ENCODE measurements at places on chromosomes 6 and 20.
A peak's percentile ranks its signal among the peaks of the same experiment; 100 is the strongest.

DNA sequence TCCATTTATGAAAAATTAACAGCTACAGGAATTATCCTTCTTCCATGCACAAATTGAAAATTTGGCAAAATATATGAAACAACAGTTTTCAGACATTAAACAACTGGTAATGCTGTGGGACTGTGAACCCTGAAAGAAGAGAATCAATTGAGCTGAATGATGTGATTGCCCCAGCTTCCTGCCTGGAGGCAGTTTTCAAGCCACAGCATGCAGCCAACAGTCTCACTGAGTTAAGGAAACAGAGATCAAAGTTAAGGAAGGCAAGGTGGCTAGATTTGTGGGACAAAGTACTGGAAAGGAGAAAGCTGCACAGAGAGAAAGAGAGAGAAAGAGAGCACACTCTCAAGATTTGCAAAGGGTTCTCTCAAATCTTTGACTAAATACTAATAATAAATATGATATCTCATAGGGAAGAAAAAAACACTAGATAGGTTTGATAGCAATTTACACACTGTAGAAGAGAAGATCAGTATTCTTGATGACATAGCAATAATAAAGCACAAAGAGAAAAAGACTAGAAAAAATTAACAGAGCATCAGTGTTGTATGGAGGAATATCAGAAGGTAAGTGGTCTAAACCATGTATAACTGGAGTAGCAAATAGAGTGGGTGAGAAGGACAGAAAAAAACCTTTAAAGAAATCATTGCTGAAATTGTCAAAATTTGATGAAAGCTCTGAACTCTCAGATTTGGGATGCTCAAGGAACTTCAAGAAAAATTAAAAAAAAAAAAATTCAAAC, 70.1 kb upstream of the CNKSR3 start:
- no peak for DNase-seq

GRCh38 chr6:81820980-81821379, 68.5 kb upstream of the TENT5A start:
- no peak for DNase-seq

- no peak for DNase-seq
Measured at GRCh38 chr6:3800850-3801591, 48.2 kb upstream of the FAM50B start.

- no peak for DNase-seq
Measured at GRCh38 chr6:3557336-3557735, 100.5 kb upstream of the SLC22A23 start.

GRCh38 chr6:152341596-152341995, 295.6 kb downstream of the SYNE1 start:
- no peak for DNase-seq

GRCh38 chr6:132661906-132662305, 2.9 kb upstream of the TAAR1 start:
- DNase-seq: no peak

- peak; percentile 34 for DNase-seq
Measured at GRCh38 chr6:87755708-87756671, 54.0 kb upstream of the AKIRIN2 start.

DNA sequence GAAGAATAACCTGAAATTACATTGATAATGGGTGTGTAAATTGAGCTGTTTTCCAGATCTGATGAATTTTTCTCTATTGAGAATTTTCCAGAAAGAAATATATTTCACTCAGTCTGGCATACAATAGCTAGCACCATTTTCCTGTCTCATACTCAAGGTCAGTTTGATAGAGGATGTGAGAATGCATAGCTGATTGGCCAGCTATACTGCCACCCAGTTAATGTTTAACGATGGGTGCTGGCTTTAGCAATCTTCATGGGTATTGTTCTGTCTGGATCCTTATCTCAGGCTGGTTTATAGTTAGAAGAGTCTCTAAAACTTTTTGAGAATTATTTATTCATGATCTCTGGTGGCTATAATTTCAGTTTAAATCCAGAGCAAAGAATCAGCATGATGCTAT, 147.4 kb downstream of the HDGFL1 start:
- no peak for DNase-seq

DNA sequence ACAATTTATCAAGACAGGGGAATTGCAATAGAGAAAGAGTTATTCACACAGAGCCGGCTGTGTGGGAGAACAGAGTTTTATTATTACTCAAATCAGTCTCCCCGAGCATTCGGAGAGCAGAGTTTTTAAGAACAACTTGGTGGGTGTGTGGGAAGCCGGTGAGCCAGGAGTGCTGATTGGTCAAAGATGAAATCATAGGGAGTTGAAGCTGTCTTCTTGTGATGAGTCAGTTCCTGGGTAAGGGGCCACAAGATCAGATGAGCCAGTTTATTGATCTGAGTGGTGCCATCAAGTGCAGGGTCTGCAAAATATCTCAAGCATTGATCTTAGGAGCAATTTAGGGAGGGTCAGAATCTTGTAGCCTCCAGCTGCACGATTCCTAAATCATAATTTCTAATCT, 50.0 kb upstream of the ECI2 start:
- DNase-seq: no peak

DNA sequence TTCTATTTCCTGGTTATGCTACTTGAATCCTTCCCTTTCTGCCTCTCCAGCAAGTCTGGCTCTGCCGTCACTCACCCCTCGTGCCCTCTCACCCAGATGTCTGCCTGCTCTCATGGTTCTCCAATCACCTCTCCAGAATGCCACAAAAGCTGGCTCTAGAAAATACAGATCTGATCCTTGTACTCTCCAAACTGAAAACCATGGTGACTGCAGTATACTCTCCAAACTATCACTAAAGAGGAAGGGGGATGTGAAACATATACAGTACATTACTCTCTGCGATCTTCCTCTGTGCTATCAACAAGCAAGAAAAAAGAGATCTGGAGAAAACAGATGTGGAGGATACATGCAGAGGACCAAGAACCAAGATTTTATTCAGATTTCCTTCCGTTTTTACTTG, 91.1 kb downstream of the ATXN1 start:
- no peak for DNase-seq

GRCh38 chr6:136772685-136773472, 19.4 kb downstream of the MAP3K5 start:
- DNase-seq: no peak

- DNase-seq: no peak
Measured at GRCh38 chr20:46364670-46365486, 41.5 kb downstream of the ELMO2 start.

- no peak for DNase-seq
Measured at GRCh38 chr20:40702504-40702903, 13.5 kb upstream of the MAFB start.

DNA sequence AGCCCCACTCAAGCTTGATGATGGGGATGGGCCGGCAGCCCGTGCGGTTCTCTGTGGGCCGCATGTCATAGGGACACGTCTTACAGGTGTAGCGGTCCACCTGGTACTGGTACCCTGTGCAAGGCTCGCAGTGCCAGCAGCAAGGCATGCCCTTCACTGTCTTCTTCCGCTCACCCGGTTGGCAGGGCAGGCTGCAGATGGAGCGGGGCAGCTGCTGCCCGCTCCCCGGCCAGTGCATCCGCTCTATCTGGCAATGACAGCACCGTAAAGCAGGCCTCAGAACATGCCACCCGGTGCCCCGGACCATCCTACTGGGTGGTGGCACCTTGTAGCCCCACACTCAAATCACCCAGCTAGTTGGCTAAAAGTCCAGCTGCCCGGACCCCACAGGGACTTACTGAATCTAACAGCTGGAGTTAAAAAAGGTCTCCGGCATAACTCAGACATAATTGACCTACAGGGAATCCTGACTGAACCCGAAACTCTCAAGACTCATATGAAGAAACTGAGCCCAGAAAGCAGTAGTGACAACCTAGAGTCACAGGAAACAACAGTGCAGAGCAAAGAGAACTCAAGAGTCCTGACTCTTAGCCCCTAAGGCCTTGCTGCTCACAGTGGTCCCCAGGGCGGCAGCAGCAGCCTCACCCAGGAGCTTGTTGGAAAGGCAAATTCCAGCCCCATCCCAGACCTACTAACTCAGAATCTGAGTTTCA, 109.4 kb downstream of the GRM4 start:
- DNase-seq: no peak

- no peak for DNase-seq
Measured at GRCh38 chr6:13550656-13551055, 23.7 kb upstream of the SIRT5 start.

GRCh38 chr6:147434516-147434915, 74.0 kb upstream of the SAMD5 start:
- no peak for DNase-seq

DNA sequence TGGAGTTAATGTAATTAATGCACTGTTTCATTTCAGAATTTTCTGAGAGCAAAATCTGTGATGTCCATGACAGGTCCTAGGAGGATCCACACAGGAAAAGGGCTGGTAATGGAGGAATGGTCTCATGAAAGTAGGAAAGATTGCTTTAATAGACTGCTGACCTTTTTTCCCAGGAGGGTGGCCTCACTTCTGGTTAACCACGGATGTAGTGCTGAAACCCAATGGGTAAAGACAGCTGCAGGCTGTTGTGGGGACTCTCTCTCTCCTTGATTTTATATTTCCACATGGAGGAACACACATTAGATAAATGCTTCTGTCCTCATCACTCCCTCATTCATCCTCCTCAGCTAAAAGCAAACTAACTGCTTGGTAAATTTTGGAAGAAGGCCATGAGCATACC, 23.6 kb upstream of the RIPOR2 start:
- DNase-seq: no peak

DNA sequence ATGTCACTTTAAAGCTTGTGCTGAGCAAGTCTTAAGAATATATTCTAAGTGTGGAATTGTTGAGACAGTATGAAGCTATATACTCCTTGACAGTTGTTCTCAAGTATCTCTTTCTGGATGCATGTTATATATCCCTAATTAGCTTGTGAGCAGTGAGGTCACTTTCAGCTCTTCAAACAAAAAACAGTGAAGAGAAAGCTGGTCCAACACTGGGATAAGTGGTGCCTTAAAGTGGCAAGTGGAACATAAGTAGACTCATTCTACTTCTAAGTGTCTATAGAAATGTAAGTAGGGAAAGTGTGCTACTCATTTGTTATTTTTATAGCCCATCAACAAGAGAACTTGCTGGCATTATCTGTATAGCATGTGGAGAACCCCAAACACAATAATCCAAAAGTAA, 133.1 kb upstream of the BACH2 start:
- DNase-seq: no peak

- DNase-seq: peak; percentile 73
Measured at GRCh38 chr20:19993958-19994669, 23.0 kb upstream of the NAA20 start.

DNA sequence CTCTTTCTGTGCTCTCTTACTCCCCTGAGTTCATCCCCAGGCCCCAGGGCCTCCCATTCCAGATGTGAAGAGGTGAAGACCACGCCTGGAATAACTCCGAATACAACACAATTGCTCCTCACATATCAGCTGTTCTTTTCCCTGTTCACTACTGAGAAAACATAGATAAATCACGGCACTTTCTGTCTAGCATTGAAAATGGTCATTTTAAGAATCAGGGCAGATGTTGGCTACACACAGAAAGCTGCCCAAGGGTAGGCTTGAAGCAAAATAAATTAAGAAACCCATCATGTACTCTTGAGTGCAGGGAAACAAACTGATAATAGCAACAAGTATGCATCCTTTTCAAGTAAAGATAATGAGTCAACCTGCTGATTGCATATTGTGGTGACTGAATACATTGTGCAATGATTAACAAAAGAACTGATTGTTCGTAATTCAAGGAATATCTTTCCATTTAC, 382.5 kb downstream of the PRKN start:
- DNase-seq: no peak

DNA sequence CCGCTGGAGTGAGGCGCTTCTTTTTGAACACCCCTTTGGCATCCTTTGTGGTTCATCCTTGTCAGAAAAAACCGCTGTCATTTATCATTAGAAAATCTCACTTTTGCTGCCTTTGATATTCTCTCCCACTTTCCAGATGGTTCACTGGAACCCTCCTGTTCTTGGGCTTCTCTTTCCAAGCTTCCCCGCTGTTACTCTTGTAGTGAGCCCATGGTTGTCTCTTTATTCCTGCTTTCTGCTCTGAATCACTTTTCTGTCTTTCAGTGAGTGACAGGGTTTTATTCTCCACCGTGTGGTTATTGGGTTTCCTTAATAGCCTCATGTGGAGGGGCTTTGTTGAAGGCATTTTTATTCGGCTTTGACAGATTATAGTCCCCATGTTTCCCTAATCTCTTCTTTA, 117.0 kb downstream of the FARS2 start:
- no peak for DNase-seq

GRCh38 chr6:167795321-167795811, 31.3 kb upstream of the AFDN start:
- no peak for DNase-seq

- no peak for DNase-seq
Measured at GRCh38 chr20:31967830-31968249, at the start of gene XKR7. Gene XKR7 (plus strand): TSS chr20:31968151. CDS start chr20:31968176, 25 bp downstream.

DNA sequence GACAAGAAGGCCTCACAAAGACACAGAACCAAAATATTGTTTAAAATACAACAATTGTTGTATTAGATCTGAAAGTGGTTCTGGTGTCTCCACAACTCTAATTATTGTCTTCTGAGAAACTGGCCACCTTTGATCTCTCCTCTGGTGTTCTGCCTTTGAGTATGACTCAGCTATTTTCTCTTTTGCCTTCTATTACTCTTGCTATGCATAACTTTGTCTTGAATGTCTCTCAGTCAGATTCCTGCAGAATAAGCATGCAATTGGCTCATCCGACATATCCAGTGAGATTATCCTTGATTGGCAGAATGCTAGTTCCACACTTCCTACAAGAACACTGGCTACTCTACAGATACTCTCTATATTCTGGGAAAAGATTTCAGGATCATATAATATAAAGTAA, 14.3 kb upstream of the EPM2A start:
- no peak for DNase-seq

DNA sequence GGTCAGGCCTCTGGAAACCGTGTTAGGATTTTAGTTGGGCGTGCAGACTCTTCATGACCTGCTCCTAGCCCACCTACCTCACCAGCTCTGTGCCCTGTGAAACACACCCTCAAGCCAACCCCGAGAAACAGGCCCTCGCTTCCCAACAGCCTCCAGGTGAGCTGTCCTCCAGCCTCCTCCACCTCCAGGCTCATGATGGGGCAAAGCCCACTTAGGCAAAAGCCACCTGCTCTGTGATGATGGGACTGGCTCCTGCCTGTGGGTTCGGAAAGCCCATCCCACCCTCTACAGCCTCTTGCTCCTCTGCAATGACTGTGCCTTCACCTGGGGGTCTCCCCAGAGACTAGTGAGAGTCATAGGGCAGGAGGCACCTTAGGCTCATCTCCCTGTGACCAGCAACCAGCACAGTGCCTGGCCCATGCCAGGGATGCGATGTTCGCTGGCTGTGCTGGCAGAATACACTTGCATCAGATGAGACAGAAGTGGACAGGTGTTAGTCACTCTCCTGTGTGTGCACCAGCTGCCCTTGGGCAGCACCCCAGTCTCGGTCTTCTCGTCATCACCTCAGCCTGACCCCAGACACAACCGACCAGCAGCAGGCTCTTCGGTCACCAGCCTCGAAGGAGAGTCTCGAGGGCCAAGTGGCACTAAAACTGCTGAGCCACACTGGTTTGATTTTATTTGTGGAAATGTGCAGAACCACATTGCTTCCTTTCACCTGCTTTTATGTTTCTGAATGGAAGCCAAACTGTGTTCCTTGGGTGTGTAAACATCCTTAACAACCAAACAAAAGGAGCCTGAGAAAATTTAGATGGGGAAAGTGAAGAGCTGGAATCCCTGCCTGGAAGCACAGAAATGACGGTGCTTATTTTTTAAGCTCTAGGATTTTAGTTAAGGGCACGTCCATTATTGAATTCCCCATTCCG, 10.7 kb downstream of the PXDC1 start:
- no peak for DNase-seq

- DNase-seq: no peak
Measured at GRCh38 chr6:131379948-131380347, 193.1 kb upstream of the ARG1 start.

Data from femur (tissue), 1 donor.